AG04449 (cell line): ENCODE measurements at places on chromosomes 13 and 19.
A peak's percentile ranks its signal among the peaks of the same experiment; 100 is the strongest.

GRCh38 chr13:43005460-43006236, 13.6 kb upstream of the EPSTI1 start:
- no peak for DNase-seq

GRCh38 chr19:35932291-35932936, 3.8 kb upstream of the LRFN3 start:
- DNase-seq: no peak

DNA sequence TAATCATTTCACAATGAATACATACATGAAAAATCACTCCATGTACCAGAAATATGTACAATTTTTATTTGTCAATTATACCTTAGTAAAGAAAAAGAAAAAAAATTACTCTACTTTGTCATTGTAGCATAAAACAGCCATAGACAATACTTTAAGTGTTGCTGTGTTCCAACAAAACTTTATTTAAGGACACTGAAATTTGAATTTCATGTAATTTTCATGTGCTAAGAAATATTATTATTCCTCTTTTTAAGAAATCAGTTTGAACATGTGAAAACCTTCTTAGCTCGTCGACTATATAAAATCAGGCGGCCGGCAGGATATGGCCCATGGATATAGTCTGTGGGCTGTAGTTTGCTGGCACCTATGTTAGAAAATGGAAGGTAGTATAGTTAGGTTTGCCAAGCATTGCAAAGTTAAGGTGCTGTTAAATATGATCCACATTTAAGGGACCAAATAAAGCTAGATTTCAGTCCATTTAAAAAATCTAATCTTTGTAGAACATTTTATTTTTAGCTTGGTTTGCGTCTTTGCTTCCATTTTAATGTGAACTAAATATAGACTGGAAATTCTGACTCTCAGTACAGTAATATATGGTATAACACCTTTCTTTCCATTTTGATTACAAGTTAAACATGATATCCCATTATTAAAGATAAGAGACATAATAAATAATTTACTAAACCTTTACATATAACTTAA, 6.5 kb downstream of the DGKH start:
- DNase-seq: no peak

DNA sequence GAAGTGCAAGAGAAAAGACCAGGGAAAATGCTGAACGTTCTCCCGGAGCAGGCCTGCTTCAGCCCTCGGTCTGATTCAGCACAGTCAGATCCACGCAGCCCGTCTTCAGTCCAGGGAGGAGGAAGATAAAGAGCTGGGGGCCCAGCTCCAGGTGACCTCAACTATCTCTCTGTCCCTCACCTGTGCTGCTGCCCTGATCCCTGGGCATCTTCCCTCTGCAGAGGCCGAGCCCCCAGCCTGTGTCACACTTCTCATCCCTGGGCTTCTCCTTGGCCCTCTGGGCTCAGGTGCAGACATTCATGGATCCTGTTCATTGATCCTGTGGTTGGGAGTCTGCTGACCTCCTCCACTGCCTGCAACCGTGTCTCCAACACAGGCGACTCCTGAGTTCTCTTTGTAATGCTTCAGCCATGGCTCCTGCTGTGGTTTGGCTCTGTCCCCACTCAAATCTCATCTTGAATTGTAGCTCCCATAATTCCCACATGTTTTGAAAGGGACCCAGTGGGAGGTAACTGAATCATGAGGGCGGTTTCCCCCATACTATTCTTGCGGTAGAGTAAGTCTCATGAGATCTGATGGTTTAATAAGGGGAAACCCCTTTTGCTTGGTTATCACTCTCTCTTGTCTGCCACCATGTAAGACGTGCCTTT, 27.9 kb downstream of the COL4A2 start:
- DNase-seq: no peak

DNA sequence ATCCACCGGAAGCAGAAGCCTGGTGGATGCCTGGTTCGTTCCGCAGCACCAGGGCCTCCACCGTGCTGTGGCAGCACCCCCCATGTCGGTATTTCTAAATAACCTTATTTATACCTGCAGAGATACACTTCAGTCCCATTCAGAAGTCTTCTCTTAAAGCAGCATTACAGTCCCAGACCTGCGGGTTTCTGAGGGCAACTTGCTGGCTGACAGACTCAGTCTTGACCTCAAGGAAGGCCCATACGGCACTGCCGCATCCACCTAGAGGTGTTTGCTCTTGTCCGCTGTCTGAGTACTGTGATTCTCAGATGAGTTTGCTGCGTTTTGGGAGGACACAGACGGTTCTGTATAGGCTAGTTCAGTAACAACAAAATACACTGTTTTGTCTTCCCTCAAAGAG, 16.9 kb upstream of the TEX29 start:
- DNase-seq: no peak

DNA sequence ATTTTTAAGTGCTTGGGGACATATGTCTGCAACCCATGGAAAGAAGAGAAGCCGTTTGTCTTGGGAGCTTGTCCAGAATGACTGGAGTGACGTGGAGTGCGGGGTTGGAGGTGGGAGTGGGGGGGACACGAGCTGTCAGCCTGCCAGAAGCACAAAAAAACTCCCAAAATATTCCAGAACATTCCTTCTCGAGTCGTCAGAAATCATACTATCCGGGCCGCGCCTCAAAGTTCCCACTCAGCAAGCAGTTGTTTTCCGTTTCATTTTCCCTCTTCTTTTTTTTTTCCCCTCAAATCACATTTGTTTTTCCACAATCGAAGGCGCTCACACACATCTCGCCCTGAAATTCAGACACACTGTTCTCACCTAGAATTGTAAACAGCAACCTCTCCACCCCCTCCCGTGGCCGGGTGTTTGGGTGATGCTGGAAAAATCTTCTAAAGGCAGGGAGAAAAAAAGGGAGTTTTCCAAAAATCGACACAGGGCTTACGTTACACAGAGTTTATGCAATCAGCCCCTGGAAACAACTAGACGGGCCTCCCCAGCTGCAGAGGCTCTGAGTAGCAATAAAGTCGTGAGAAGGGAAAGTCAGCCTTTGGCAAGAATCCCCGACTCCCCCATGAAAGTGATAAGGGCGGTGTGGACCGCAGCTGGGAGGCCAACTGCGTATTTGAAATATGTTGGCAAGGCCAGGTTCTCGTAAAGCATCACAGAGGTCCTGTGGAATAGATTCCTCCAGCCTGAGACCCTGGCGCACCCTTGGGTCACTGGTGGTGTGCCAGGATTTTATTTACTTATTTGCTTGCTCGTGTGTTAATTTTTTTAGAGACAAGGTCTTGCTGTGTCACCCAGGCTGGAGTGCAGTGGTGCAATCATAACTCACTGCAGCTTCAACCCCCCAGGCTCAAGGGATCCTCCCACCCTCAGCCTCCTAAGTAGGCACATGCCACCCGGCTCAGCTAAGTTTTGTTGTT, 31.2 kb upstream of the KLF2 start:
- peak; percentile 77 for DNase-seq
